ENCODE measurements at places on chromosomes 16 and 17. TPM values are rescaled to one million over a fixed set of nuclear protein-coding genes. Genes with fewer than 3 reads are reported as not detected.

The HOXB6 gene
- 0.99 TPM for total RNA-seq

The DNAJA3 gene
- total RNA-seq: 103 TPM

The SYT17 gene
- 0.54 TPM for total RNA-seq

The ST6GALNAC2 gene
- total RNA-seq: not detected

The DHX40 gene
- total RNA-seq: 17.1 TPM

The HBA1 gene
- total RNA-seq: not detected

The KRTAP9-2 gene
- total RNA-seq: not detected

The CDC42EP4 gene
- 0.78 TPM for total RNA-seq

The SLFN13 gene
- total RNA-seq: 32.2 TPM

The TXNDC17 gene
- total RNA-seq: 95.2 TPM

The NECAB2 gene
- not detected for total RNA-seq

The HNF1B gene
- total RNA-seq: 3.2 TPM

The TMC5 gene
- 0.10 TPM for total RNA-seq

The MEAK7 gene
- 10.9 TPM for total RNA-seq

GRCh38 chr16:51031598-51031997 is 119.5 kb downstream of the SALL1 start:
- no peak for DNase-seq

DNA sequence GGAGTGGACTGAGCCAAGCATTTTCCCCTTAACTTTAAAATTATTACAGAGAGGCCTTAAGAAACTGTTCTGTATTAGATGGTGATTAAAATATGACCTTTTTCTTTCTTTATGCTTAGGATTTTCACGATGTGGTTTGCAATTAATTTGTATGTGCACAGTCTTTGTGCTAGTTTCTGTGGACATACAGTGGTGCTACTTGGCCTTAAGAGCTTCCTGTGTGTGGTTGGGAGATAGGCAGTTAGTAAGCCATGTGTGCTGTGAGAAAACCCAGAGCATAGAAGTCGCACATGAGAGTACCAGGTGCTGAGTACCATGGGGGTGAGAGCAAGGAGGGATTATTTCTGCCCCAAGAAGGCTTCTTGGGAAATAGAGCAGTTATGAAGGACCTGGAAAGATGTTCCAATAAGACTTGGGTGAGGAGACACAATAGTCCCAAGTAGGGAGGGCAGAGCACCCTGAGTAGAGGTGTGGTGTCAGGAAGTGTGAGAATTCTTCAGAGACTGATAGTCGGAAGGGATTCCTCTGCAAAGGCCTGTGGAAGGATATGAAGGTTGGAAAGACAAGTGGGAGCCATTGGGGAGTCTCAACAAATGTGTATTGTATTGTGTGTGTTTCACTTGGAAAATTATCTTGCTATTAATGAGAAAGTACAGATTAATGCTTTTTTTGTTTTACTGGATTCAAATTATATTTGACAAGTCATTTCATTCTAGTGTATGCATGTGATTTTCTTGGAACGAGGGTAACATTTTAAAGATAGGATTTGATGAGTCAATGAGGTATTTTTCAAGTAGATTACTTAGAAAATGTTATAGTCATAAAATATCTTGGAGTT is 239.9 kb downstream of the PRKCA start:
- no peak for DNase-seq

- no peak for DNase-seq
Observed at GRCh38 chr17:28029044-28029443, 13.4 kb upstream of the NLK start.

DNA sequence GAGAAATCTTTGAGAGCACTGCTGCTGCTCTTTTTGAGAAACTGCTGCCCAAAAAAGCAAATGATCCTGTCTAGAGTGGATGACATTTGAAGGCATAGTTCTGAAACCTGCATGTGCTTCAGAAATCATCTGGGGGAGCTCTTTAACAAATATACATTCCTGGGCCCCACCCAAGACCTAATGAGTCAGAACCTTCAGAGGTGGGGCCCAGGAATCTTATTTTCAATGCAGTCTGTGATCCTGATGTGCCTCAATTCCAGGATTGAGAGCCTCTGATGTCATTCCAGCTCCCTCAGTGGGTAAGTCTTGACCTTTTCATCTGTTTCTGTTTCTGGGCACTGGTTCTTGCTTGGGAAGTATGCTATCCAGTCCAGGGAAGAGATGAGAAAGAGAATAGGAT is 42.3 kb downstream of the HNF1B start:
- no peak for DNase-seq

GRCh38 chr16:75566758-75567255 is 628 bp downstream of the GABARAPL2 start:
- peak; percentile 12 for DNase-seq

GRCh38 chr16:66490774-66491715 is 58.9 kb downstream of the TK2 start:
- no peak for DNase-seq

DNA sequence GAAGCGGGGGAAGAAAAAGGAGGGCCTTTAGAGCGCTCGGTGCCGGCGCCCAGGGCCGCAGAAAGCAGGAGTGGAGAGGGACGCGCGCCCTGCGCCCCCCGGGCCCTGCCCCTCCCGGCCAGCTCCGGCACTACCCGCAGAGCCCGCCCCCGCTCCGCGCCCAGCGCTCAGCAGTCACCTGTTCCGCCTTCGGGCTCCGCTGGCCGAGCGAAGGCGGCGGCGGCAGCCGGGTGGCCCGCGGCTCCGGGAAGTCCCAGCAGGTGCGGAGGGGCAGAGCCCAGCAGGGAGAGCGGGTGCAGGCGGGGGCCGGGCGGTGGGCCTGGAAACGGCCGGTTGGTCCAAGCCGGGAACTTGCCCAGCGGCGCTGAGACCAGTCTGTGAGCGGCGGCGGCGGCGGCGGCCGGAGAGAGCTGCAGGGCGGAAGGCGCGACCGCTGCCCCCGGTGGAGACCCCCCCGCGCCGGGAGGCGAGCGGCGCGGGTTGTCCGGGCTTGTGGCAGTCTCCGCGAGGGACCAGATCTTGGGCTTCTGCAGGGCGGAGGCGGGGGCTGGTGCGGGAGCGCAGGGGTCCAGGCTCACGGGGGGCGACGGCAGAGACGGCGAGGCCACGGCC is 2.2 kb downstream of the IRX3 start:
- no peak for DNase-seq

- DNase-seq: no peak
Observed at GRCh38 chr17:80123791-80124190, 22.4 kb downstream of the GAA start.

DNA sequence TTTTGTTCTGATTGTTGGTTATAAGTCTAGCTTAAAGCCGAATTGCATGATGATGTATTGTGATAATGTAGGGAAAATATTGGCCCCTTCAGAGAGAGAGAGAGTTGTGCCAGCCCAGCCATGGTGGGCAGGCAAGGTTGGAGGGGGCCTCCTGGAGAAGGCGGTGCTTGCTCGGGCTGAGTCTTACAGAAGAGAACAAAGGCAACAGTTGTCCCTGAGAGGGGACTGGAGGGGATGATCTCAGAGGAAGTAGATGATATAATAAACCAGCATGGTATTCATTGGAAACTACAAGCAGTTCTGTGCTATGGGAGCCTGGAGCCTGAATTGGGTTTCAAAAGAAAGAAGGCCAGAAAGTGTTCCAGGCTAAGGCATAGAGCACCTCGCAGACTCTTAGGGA is 173.8 kb downstream of the RPTOR start:
- no peak for DNase-seq

DNA sequence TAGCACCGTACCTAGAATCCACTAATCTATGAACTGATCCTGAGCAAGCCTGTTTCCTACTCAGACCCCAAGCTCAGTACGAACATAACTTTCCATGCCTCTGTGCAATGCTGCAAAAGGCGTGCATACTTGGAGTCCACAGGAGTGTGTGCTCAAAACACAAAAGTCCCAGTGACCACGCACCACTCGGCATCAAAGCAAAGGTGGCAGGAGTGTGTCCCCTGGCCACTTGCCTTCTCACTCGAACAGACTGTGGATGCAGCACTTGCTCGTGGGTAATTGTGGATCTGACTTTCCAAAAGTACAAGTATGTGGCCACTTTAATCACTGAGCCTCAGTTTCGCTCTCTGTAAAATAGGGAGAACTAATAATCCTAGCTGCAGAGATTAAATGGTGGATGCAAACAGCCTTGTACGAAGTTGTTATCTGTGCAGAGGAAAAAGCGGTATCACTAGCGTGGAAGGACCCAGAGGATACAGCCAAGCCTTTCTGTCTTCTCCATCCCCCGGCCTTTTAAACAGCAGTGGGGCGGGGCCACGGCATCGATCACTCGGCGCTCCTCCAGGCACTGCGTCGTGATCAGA is 311 bp upstream of the KDM8 start:
- DNase-seq: no peak

GRCh38 chr16:85872734-85873133 is 26.2 kb upstream of the IRF8 start:
- DNase-seq: no peak

GRCh38 chr16:939941-940340 is 30.8 kb downstream of the LMF1 start:
- DNase-seq: no peak

- no peak for DNase-seq
Observed at GRCh38 chr17:35740997-35741931, 9.8 kb downstream of the RASL10B start.

GRCh38 chr17:56536766-56537165 is 56.7 kb upstream of the NOG start:
- no peak for DNase-seq

DNA sequence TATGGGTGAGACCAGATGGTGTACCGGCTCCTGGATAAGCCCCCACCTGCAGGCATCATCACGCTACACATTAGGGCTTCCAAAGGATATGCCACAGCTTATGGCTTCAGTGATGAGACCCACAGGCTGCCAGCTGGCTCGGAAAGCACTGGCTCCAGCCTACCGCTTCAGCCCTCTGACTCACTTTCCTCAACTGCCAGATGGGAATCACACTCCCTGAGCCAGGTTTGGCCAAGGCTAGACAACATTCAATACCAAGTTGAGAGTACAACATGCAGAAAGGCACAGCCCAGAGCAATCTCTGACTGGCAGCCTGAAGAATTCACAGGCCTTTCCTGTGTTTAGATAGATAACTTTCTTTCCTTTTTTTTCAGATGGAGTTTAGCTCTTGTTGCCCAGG is 10.3 kb downstream of the CENPV start:
- no peak for DNase-seq

- DNase-seq: peak; percentile 91
Observed at GRCh38 chr17:58344047-58344790, 7.8 kb downstream of the SUPT4H1 start.

DNA sequence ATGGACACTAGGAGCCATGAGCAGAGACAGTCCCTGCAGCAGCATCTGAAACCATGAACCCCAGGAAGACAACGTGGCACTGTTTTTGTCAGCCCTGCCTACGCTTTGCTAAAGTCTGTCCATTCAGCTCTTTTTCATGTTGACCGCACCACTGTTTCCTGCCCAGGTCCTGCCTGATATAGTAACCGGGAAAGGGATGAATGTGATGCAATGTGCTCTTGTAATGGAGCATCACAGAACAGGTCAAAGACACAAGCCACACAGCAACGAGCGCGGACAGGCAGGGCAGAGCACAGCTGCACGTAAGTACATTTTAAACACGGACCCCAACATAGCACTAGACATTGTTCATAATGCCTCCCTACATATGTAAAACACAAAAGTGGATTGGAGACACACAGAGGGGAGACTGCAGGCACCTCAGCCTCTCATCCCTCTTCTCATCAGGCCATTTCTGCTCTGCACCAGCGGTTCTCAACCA is 16.9 kb upstream of the TNFRSF13B start:
- no peak for DNase-seq
